Inflammatory macrophage (primary cell): ENCODE measurements at places on chromosomes 3 and 15.

GRCh38 chr3:52480768-52481715 is 14.1 kb upstream of the STAB1 start:
- DNase-seq = no peak

DNA sequence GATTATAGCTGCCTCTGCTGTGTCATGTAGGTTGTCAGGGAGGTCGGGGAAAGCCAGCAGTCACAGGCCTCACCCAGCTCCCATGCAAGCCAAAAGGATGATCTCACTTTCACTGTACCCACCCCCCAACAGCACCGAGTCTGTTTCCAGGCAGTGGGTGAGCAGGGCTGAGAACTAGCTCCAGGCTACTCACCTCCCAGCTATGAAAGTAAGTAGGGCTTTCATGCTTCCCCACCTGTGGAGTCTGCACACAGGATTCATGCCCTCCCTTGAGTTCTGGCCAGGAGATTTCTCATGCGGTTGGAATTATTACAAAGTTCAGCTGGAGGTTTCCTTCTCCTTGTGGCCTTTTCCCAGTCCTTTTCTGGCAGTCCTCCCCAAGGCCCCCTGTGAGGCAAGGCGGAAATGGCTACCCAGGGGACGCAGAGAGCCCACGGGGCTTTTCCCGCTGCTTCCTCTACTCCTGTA is 356.2 kb downstream of the SV2B start:
- DNase-seq = no peak

GRCh38 chr3:113560831-113561623 is 28.7 kb downstream of the SIDT1 start:
- no peak for DNase-seq

DNA sequence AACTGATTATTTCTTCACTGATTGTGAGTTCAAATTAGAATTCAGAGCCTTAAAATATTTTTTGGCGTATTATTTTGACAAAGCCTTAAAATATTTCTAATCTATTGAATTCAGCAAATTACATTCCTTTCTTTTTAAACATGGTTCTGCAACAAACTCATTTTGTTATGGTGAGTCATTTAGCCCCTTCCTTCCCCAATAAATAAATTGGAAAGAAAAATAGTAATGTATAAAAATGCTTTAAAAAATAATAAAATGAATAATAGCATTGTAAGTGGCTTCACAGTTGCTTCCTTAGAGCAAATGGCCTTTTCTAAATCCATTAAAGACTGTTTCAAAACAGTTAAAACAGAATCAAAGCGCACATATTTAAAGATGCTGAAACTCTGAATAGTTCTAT is 12.1 kb downstream of the CSNK1G1 start:
- DNase-seq = no peak

DNA sequence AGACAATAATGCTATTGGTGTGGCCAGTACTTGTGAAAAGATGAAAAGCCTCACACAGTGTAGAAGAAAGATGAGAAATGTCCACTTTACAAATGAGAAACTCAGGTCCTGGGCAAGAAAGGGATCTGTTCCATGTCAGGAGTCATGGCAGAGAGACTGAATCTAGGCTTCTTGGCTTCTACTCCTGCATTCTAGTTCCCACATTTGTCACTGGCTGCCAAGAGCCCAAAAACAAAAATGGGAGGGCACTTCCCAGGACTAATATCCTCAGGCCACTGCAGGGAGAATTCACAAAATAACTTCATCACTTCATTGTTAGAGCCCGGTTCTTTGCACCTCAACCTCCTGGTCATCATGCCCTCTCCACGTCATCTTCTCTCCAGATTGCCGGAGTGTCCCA is 337.5 kb downstream of the NTRK3 start:
- no peak for DNase-seq

DNA sequence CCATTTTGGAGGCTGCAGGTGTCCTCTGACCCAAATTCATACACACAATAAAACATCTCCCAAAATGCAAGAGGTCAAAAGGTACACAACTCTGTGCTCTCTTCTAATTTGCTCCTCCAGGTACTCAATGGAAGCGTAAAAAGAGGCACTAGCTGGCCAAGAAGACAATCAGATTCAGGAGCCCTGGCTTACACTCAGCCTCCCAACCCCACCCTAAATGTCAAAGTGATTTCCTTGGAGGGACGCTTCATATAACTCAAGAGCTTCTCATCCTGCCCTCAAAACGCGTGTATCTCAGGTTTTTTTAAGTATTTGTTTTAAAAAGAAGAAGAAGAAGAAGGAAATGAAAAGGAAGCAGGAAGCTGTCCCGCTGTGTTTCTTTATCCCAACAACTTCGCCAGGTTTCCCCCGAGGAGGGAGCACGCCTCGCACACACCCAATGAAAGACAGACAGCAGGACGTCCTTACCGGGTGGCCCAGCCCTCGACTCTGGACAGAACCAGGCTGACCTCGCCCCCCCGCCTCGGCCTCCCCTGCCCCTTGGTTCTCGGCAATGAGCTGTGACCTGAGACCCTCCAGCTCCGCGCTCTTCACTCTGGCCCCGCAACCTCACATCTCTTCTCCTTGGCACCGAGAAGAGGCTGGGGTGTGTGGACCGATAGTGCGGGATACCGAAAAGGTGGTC is 620.7 kb upstream of the ZNF385D start:
- DNase-seq = no peak

DNA sequence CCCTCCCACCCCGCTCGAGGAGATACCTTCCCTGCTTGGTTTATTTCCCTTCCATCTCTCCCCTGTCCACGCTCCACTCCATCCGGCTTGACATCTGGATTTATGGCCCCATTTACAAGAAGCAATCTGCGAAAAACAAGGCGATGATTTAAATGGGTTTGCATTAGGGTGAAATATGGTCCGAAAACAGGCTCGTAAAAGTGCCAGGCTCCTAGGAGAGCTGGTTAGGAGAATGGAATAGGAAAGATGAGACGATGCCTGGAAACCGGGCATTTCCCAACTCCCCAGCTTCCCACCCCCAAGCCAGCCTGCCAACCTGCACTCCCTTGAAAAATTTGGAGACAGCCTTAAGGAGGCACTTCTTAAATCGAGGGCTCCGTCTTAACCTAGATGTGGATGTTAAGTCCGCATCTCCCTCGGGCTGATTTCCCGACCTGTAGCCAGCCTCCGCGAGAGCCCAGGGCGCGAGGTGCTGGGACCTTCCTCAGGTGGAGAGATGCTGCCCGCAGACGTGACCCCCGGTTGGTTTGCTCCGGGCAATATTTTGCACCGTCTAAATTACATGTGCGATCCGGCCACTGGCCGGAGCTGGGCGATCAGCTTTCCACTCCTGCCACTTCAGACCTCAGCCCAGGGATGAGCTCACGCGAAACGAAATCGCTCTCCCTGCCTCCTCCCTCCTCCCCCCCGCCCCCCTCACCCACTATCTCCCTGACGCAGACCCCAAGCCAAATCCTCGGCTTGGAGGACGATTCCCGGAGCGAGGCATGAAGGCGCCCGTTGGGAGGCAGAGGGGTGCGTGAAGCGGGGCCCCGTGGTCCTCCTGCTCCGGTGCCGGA is 1.3 kb downstream of the GRM7 start:
- no peak for DNase-seq

DNA sequence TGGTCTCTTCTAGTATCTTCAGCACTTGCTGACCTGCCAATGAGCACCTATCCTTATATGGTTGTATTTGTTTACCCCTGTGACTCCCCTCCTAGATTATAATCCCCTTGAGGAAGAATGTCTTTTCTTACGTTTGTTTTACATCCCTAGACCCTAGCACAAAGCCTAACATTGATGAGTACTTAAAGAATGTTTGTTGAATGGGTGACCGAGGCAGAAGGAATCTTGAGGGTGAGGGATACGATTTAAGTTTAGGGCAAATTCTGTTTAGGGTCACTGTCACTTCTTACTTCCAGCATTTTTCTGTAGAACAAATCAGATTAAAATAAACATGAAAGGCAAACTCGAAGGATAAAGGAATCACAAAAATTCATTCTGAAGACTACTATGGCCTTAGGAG is 80.9 kb upstream of the FAM98B start:
- DNase-seq = no peak

DNA sequence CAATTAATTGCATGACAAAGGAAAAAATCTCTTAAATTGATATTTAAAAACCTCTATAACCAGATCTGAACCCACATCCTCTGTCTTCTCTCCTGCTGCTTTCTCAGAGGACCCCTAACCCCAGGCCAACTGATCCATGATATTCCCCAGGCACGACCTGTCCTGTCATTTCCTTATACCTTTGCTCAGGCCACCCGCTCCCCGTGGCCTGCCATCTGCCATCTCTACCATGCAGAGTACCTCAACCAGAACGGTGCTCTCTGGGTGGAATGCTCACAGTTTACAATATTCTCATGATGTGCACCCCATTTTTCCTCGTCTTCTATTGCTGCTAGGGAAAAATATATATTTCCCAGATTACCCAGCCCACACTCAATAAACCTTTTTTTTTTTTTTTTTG is 57.7 kb downstream of the ARHGEF3 start:
- no peak for DNase-seq

DNA sequence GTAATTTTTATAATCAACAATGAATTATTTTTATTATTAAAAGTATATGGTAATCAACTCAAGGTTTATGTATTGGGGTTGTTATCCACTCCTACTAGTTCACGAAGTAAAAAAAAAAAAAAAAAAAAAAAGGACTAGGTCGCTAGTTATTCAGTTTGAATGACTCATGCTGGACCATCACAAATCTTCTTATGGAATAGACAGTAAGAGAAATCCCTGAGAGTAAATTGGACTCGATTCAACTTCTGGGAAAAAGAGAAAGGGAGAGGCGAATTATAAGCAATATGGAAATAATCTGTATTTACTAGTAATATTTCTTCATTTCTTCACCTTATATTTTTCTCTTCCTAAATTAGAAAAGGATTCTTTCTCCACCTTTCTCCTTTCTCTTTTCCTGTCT is 2.0 kb downstream of the MYEF2 start:
- DNase-seq = no peak

DNA sequence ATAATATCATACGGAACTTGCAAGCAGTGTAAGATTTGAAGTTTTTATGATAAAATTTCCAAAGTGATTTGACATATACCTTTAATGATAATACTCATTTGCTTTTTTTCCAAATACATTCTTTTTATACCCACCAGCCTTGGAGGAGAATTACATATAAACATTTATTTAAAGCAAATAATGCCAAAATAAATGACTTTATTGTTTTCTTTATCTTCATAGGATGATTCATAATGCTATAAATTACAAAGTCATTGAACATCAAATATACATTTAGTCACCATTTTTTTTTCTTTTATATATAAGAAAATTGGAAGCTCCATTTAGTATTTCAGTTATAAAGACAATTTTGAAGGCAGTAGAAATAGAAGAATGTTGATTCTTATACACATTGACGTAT is 450.9 kb downstream of the NAALADL2 start:
- no peak for DNase-seq

- DNase-seq = no peak
Observed at GRCh38 chr15:100651253-100651652, 48.9 kb downstream of the ASB7 start.

DNA sequence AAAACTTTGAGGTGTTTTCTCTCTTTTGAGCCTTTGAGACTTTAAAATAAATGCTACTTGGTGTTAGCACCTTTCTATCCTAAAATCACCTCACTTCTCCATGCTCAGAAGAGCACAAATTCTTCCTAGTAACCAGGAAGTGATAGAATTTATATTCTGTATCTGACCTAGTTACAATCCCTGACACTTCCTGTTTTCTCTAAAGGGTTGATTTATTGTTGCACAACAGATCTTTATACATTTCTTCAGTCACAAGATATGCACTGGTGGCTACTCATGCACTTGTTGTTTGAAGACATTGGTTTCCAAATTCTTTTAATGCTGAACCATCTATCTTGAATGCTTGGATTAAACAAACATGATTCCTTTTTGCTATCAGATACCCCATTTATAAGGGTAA is 47.2 kb upstream of the CNTN3 start:
- DNase-seq = no peak

DNA sequence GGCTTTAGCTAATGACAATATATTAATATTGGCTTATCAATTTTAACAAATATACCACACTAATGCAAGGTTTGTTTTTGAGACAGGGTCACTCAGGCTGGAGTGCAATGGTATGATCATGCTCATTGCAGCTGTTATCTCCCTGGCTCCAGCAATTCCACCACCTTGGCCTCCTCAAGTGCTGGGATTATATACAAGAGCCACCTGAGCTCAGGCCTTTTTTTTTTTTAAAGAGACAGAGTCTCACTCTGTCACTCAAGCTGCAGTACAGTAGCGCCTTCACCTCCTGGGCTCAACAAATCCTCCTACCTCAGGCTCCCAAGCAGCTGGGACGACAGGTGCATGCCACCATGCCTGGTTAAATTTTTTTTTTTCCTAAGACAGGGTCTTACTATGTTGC is 11.7 kb downstream of the DLG1 start:
- DNase-seq = no peak

DNA sequence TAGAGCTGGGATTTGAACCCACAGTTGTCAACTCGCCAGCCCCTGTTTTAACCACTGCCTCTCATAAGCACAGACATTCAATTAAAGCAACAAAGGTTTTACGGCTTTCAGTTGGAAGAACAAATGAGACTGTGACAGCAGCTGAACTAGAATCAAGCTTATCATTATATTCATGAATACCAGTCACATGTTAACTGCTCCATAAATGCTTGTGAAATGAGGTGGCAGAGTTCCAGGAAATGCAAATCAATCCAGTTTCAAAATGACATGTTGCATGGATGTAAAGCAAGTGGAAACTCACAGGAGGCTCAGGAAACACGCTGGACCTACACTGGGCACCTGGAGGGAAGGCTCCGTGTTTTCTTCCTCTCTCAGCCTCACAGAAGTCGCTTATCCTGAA is 3.9 kb downstream of the GP5 start:
- no peak for DNase-seq
